Naive thymus-derived CD8-positive, alpha-beta T cell (primary cell): ENCODE measurements at places on chromosomes 4 and X.

GRCh38 chr4:98609934-98610333 lies 48.5 kb downstream of the TSPAN5 start:
- DNase-seq = no peak

- no peak for DNase-seq
These were observed 67.4 kb downstream of the APBB2 start for GRCh38 chr4:41146716-41147506.

DNA sequence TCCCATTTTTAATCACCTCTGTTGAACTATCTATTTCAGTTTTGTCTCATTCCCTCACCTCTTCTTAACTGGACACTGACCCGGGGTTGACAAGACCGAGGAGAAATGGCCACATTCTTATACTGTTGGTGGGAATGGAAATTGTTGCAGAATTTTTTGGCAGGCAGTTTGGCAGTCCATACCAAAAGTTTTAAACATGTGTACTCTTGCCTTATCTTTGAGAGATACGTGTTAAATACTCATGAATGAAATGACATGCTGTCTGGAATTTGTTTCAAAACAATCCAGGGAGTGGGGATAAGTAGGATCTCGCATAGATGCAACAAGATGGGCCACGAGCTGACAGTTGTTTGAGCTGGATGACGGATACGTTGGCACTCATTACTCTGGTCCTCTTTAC lies 12.1 kb downstream of the FGFBP1 start:
- no peak for DNase-seq

- DNase-seq = no peak
These were observed 17.1 kb downstream of the SMIM14 start for GRCh38 chr4:39621582-39621981.

GRCh38 chr4:144450526-144450925 lies 195.4 kb upstream of the HHIP start:
- DNase-seq = no peak

DNA sequence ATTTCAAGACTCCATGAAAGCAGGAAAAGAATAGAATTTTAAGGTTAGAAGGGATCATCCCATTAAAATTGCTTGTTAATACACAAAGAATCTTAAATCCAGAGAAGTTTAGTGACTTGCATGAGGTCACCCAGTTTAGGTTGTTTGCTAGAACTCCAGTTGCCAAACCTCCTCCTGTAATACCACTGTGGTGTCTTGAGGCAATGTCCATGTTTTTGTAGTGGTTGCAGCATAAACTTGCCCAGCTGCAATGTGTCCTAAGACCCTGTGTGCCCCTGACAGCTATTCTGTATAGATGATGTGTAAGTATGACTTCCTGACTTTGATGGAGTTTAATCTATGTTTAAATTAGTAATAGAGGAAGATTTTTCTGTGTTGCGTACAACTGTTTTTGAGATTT lies 6.3 kb downstream of the SFRP2 start:
- DNase-seq = no peak

GRCh38 chr4:148203056-148203898 lies 238.9 kb downstream of the NR3C2 start:
- no peak for DNase-seq

DNA sequence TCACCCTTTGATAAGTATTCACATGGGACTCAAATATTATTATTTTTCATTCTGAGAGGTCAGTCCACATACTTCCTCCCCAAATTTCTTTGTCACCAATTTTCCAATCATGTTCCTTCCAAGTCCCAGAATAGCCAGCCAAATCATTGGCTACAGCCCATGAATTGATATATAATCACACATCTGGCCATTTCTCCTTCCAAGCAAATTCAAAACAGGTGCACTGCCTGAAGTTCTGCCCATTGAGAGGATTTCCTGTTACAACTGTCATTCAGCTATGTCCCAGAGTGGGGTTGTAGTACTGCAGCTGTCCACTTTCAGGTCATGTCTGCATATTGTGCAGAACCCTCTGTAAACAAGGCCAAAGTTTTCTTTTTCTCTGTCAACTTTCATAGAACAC lies 347.8 kb downstream of the GRID2 start:
- DNase-seq = no peak

DNA sequence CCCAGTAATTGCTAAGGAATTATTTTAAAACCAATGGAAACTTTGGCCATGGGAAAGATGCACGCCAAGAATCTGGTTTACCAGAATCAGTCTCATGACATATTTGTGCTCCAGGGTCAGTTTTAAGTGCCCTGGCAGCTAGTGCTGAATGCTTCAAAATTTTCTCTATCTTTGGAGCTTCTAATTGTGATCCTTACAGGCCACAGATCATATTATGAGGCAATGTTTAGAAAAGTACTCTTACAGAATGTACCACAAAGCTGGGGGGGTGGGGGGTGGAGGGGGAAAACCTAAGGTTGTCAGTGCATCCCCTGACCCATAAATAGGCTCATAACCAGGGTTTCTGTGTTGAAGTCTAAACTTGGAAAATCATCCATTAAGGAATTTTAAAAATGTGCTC lies 514.5 kb downstream of the INPP4B start:
- DNase-seq = no peak

DNA sequence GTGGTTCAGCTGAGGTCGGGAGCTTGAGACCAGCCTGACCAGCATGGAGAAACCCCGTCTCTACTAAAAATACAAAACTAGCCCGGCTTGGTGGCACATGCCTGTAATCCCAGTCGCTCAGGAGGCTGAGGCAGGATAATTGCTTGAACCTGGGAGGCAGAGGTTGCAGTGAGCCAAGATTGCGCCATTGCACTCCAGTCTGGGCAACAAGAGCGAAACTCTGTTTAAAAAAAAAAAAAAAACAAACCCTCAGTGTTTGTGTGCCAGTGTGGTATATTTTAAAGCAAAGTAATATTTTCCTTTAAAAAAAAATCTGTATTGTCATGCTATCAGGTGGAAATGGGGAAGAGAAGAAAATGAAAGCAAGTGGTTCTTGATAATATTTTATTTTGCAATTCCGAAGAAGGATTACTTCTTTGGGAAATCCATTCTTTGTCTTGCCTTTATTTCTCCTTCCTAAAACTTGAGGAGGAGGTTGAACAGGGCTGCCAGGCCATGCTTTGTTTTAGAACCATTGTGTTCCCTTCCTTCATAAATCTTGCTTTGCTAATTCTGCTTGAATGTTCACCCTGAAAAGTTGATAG lies 14.4 kb downstream of the ALG13 start:
- no peak for DNase-seq
